ENCODE measurements at places on chromosomes 11 and 22.

GRCh38 chr22:31107894-31108218 is 488 bp upstream of the SELENOM start:
- no peak for DNase-seq

- no peak for DNase-seq
Measured at GRCh38 chr11:76159303-76159937, 46.9 kb downstream of the WNT11 start.

- no peak for DNase-seq
Measured at GRCh38 chr11:11724994-11725393, 103.2 kb upstream of the GALNT18 start.

DNA sequence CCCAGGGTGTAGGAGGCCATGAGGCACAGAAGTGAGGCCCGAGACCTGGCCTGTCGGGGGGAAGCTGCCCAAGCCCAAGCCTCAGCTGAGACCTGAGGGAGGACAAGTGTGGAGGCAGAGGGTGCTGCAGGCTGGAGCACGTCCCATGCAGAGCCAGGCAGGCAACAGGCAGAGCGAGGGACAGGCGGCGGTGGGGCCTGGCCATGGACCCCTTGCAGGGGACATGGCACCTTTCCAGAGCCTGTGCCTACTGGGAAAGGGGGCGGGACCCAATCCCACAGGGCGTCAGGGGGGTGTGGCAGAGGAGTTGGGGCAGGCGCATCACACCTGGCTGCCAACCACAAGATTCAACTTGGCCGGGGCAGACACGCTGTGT is 4.3 kb downstream of the TNNI2 start:
- no peak for DNase-seq

DNA sequence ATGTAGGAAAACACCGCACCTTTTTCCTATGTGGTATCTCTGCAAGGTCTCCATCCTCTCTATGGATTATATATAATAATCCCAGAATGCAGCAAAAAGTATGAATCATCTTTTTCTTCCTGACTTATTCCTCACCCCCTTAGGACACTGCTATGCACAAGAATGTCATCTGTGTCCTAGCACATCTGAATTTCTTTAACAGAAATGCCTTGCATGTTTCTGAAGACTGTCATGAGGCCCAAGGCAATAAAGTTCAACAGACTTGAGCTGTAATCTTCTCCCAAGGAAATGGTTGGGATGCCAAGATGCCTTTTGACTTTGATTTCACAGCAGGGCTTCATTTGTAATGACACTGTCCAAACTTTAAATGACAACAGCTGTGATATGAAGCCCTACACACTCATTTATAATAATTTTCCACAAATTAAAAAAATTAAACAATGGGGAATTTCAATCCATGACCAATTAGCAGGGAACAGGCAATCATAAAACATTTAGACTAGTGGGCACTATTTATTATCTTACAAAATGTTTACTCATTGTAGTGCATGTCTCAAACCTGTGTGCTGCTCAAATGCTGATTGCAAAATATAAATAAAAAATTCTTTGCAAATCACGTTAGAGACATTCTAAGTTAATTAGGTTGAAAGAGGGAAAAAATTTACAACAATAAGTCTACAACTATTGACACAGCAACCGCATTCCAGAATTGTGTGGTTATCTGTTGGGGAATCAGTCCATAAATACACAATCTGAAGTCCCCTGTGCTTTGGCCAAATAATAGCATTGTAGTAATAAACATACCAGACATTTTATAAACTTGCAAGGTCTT is 242.3 kb downstream of the SWAP70 start:
- peak; percentile 79 for DNase-seq

GRCh38 chr22:27667121-27667843 is 134.3 kb downstream of the MN1 start:
- no peak for DNase-seq

- no peak for DNase-seq
Measured at GRCh38 chr11:33652930-33653329, 47.7 kb downstream of the C11orf91 start.

GRCh38 chr22:26658671-26659478 is 1.5 kb downstream of the MIAT start:
- DNase-seq, result peak; percentile 92

DNA sequence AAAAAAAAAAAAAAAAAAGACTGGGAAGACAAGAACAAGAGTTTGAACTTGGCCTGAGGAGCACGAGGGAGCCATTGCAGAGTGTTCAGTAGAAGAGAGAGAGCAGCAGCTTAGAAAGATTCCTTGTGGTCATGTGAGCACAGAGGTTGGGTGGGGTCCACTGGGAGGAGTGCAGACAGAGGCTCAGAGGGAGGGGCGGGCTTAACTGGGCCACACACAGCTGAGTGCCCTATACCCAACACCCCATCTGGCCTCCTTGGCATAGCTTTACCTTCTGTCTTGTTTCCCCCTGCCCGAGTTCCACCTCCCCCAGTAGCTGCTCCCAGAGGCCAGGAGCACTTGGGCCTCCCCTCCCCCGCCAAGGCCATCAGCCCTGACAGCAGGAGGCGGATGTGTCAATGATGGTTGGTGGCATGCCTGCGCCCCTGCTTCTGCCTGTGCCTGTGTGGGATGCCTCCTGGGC is 12.1 kb downstream of the C11orf86 start:
- DNase-seq, result no peak

- no peak for DNase-seq
Measured at GRCh38 chr11:114964676-114965214, 286.4 kb downstream of the NXPE2 start.

DNA sequence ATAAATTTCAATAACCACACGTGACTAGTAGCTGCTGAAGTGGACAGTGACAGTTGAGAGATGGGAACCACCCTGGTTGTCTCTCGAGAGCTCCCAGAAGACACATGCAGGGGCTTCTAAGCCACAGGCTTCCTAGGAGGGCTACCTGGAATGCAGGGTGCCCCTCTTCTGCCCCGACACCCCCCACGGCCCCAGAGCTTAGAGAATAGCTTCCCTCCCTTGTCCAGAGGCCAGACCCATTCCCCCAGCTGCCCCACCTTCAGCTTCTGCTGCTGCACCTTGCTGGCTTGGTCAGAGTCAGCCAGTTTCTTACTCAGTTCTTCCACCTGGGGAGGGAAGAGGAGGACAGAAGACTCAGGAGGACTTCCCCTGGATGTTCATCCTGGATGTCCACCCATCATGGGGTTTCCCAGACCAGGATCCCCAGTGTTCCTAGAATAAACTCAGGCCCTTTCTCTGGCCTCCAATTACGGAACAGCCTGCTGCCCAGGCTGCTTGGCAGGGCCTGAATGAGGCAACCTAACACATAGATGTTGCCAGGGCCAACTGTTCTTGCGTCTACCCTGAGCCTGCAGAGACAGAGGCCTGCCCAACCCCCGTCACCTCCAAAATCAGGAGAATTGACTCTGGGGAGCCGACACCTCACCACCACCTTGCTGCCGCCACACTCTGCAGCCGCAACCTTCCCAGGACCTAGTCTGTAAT is 12.0 kb downstream of the IL18BP start:
- DNase-seq, result no peak

- DNase-seq, result peak; percentile 90
Measured at GRCh38 chr11:111541254-111542061, 938 bp downstream of the LAYN start.

- no peak for DNase-seq
Measured at GRCh38 chr11:15725246-15725645, 610.5 kb downstream of the INSC start.

- no peak for DNase-seq
Measured at GRCh38 chr11:20584093-20584774, 15.2 kb upstream of the SLC6A5 start.

DNA sequence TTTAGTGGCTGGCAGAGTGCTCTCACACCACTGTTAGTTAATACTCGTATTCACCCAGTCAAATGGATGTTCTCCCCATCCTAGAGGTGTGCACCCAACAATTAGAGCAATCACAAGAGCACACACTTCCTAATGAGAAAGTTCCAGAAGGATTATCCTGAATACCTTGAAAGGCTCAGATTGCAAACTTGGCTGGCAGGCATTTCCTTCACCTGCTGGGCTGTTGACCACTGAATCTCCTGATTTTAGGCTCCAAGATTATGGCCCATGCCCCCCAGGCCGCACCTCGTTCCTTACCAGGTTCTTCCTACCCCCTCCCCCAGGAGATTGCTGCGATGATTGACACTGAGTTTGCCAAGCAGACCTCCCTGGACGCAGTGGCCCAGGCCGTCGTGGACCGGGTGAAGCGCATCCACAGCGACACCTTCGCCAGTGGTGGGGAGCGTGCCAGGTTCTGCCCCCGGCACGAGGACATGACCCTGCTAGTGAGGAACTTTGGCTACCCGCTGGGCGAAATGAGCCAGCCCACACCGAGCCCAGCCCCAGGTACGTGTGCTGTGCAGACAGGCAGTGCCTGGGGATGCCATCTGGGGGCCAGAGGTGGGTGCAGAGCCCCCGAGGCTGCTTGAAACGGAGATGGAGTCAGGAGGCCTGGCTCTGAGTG is 26.9 kb downstream of the TAB1 start:
- DNase-seq, result no peak

- DNase-seq, result no peak
Measured at GRCh38 chr11:74680703-74681531, 50.3 kb downstream of the CHRDL2 start.

GRCh38 chr22:50341977-50342650 is 1.0 kb upstream of the PPP6R2 start:
- peak; percentile 90 for DNase-seq

GRCh38 chr11:90512846-90513245 is 290.0 kb upstream of the CHORDC1 start:
- DNase-seq, result no peak

DNA sequence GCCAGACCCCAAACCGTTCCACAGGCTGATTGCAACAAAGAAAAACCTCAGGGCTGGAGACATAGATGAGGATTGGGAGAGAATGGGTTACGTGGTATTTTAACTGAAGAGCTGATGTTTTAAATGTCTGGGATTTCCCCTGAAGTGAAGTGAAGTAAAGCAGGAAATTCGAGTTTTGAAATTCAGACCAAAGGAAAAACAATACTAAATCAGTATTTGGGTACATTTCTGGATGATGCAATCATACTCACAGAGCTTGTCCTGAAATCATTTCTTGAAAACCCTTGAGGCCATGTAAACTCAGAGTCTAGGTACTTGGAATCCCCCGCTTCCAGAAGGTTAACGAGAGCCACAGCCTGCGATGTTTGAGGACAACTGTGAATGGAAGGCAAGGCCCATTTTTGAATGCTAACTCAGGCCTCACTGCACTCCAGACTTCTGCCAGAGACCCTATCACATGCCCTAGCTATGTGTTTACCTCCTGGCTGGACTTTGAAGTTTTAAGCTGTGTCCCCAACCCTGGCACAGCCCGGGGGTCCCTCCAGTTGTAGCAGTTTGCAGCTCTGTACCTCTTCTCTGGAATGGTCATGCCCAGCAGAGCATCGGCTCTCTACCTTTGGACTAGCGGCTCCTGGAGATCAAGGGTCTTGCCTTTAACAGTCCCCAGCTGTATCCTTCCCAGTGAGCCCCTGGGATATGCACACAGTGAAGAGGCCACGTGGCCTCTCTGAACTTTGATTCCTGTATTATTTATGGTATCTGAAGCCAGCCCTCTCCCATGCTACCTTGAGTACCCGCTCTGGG is 5.4 kb upstream of the FTH1 start:
- DNase-seq, result peak; percentile 97

GRCh38 chr22:26460202-26460601 is 23.4 kb downstream of the HPS4 start:
- DNase-seq, result no peak

GRCh38 chr22:37235897-37236607 is 8.0 kb downstream of the RAC2 start:
- DNase-seq, result no peak

DNA sequence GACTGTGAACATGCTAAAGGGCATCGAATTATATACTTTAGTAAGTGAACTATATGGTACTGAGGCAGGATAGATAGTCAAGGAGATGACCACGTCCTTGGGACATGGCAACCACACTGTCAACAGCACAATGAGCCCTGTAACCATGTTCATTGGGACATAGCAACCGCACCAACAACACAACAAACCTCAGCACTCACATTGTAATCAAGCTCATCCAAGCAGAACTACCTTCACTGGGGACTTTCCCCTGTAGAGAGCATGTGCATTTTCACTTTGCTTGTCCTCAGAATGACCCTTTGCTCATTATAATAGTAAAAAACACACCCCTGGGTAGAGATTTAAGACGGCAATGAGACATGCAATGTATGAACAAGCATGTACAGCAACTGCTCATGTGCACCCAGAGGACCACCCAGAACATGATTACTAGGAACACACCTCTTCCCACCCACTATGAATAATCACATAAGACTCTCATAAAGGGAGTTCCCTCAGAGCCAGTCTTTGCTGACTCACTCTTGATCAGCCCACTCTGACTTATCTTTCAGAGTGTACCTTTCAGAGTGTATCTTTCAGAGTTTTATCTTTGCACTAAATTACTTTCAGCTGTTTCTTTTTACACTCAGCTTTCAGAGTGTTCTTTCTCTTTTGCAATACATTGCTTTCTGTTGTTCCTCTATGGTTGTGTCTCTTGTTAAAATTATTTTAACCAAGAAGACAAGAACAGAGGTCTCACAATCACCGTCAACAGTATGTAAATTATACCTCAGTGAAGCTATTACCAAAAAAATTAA is 4.1 kb upstream of the PLAAT2 start:
- DNase-seq, result peak; percentile 85

DNA sequence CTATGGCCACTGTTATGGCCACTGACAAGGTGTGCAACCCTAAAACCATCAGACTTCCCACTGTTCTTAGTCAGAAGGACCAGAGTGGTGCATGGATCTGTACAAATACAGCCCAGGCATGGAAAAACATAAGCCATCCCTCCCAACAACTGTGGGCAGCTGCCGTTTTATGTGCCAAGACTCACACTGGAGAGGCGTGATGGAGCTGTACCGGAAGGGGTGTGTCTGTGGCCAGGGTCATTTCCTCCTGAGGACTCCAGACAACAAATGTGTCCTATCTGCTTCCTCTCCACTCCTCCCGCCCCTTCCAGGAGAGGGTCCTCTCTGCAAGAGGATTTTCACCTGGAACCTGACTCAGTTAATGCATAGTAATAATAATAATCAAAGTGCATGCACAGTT is 29.5 kb downstream of the KCNJ1 start:
- DNase-seq, result no peak

DNA sequence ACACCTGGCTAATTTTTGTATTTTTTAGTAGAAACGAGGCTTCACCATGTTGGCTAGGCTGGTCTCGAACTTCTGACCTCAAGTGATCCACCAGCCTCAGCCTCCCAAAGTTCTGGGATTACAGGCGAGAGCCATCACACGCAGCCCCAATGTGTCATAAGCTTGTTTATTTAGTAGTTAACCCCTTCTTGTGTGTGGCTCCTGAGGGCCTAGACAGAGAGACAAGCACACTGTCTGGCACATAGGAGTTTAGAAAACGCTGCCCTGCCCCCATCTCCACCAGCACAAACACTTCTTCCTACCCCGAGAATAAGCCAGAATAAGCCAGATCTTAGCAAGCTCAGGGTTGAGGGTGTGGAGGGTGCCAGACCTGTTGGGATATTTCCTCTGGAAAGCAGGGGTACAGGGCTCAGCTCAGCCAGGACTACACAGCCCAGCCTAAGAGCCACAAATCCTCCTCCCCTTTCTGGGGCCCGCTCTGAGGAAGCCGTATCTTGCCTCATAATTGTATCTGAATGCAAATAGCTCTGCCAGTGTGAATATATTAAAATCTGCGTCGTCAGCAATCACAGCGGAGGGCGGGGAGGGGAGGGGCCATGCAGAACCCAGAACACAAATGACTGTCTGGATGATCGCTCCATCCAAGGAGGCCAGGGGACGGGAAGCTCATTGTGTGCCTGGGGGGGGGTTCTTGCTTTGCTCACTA is 247.3 kb downstream of the MN1 start:
- peak; percentile 46 for DNase-seq

GRCh38 chr11:19910931-19911330 is 198.3 kb downstream of the NAV2 start:
- DNase-seq, result no peak
